ENCODE measurements at places on chromosomes 2 and 18.

- DNase-seq: no peak
Observed at GRCh38 chr2:10377052-10377746, 70.9 kb downstream of the ODC1 start.

DNA sequence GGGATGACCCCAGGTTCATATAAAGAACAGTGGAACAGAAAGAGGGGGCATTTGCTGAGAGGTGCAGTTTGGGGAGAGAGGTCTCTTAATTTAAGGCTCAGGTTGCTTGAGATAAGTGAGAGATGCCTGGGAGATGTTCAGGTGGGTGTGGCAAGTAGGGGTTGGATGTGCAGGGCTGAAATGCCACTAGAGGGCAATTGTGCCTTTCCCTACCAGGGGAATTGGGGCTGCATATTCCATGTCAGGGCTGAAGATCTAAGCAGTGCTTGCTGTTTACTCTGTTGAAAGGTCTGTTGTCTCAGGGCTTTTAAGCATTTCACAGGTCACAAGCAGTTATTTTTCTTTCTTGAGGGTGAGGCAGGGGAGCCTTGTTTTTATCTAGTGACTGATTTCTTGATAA, 7.8 kb downstream of the CCDC85A start:
- DNase-seq: no peak

DNA sequence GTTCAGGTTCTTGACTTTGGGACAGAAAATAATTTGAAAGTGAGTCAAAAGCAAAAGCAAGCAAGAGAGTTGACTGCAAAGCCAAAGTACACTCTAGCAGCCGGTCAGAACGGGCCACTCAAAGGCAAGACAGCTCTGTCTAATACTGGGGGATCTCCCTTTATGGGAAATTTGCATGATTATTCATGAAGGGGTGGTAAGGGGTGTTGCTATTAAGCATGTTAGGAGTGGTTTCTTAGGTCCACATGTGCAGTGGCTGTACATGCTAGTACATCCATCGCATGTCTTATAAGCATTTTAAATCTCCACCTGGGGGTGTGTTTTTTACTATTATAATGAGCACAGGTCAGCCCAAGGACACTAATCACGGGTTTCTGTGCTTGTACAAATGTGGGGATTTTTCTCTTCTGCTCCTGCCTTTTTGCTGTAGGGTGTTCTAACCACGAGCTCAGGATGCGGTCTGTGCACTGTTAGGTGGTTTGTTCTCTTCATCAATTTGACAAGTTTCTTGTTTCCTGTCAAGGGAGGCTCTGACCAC, 60.2 kb upstream of the SPP2 start:
- DNase-seq: peak; percentile 29

GRCh38 chr2:205659922-205660321, 22.4 kb upstream of the NRP2 start:
- no peak for DNase-seq

GRCh38 chr2:157269922-157270321, 12.4 kb downstream of the GALNT5 start:
- no peak for DNase-seq

GRCh38 chr2:95301186-95301585, 4.0 kb downstream of the KCNIP3 start:
- no peak for DNase-seq

GRCh38 chr18:63881851-63882250, 5.7 kb upstream of the SERPINB2 start:
- no peak for DNase-seq

Data from stimulated activated CD4-positive, alpha-beta T cell treated with anti-CD3 and anti-CD28 coated beads, Interleukin-12 subunit alpha, Interleukin-12 subunit beta, amount 100 ng/mL, for 24 hours (primary cell).